ENCODE measurements at places on chromosomes 4 and X. TPM values are rescaled to one million over a fixed set of nuclear protein-coding genes. Genes with fewer than 3 reads are reported as not detected.

The CSAG3 gene
- total RNA-seq = not detected

- ATAC-seq = no peak
These were observed 336.9 kb downstream of the ZNF674 start for GRCh38 chrX:46208225-46208854.

- no peak for ATAC-seq
These were observed 347.4 kb downstream of the FAM47B start for GRCh38 chrX:35289952-35290351.

GRCh38 chr4:42417550-42417949, 20.3 kb downstream of the SHISA3 start:
- ATAC-seq = no peak

The RBMXL3 gene
- not detected for total RNA-seq

The HERC5 gene
- total RNA-seq = 3.1 TPM

The MAGEB2 gene
- total RNA-seq = not detected

DNA sequence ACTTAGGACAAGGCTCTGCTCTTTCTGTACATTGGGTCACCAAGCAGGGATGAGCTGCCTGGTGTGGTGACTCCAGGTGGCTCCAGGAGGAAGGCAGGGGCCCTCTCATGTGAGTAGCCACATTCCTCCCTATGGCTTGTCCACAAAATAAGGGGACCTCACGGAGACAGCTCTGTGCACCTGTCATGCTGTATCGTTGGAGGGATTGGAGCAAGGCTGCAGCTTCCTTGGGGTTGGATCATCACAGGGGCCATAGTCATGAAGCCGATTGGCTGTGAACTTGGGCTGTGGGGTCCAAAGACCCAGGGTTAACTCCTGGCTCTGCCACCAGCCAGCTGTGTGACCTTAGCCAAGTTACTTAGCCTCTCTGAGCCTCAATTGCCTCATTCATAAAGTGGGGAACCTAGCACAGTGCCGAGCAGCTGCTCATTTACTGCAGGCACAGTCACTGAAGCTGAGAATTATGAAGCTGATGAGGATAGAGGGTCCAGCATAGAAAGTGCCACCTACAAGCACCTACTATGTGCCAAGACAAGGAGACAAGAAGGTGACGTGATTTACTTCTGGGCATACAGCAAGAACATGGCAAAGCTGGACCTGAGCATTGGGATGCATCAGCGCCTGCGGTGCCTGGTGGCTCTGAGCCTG, 11.8 kb upstream of the KIAA0232 start:
- ATAC-seq = no peak

GRCh38 chrX:135302269-135302873, 6.9 kb upstream of the ETDC start:
- ATAC-seq = no peak

DNA sequence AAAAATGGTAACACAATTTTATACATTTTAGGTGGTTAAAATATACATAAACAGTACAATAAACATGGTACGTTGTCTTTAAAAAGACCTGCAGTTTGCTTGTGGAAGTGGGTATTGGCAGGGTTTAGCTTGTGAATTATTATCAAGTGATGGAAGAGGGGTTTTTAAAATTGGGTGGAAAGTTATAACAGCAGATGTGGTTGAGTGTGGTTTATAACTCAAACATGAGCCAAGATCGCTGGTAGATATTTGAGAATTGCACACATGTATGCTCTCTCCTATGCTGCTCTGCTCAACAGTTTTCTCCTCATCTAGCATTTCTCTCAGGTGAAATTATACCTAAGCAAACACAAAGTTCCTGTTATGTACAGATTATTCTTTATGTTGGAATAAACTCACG, 14.0 kb downstream of the EPGN start:
- no peak for ATAC-seq

DNA sequence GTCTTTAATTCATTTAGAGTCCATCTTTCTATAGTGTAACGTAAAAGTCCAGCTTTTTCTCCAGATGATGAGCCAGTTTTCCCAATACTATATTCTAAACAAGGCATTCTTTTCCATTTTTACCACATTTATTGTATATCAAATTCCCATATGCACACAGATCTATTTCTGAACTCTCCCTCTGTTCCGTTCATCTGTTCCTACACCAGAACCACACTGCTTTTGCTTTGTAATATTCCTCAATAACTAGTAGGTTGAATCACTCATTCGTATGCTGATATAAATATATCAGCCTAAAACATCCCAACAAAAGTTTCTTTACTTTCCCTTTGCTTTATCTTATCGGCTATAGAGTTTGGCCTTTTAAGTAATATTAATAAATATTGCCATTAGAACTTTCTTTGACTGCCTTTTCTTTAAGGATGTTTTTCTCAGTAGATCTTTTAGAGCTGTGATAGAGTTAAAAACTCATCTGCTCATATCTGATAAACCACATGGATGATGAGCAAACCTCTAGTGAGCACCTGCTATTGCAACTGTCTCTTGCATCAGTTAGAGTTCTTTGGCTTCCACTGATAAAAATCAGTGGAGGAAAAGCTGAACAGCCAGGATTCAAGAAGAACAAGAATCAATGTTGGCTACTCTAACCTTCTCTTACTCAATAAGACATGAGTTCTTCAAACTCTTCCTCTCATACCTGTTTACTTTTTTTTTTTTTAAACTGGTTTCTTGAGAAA, 13.1 kb upstream of the RPL34 start:
- ATAC-seq = no peak

GRCh38 chr4:67084783-67085182, 460.5 kb downstream of the CENPC start:
- no peak for ATAC-seq

DNA sequence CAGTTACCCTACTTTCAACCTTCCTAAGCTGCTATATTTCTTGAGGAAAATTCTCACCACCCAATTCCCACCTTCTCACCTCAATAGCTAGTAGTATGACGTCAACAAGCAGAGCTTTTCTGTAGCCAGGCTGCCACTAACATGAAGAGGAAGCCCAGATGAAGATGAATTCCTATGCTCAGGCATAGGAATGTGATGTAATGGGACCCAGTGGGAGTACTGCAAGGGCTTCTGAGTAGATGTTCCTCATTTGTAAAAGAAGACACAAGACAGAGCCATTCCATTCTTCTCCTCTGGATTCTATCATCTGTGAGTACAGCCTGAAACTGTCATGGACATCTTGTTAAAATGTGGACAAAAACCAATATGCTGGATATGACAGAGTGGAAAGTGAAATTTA, 81.6 kb upstream of the KLF3 start:
- no peak for ATAC-seq

The SMIM43 gene
- 0.39 TPM for total RNA-seq

DNA sequence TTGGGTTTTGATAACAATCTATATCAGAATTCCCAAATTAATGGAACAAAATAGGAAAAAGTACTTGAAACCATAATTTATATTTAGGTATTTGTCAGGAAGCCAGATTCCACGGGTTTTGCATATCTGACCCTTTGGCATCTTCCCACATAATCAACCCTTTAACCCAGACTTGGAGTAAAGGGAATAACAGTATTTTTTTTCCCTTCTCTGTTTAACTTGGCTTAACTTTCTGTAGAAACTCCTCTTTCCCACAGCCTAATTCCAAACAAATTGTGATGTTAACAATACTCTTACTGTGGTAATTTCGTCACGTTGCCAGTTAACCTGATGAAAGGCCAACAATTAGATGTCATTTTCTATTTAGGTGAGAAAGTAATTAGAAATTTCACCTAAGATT, 49.4 kb upstream of the GUCY1A1 start:
- ATAC-seq = no peak

The NPY2R gene
- total RNA-seq = not detected

The DIPK2B gene
- 11.4 TPM for total RNA-seq

DNA sequence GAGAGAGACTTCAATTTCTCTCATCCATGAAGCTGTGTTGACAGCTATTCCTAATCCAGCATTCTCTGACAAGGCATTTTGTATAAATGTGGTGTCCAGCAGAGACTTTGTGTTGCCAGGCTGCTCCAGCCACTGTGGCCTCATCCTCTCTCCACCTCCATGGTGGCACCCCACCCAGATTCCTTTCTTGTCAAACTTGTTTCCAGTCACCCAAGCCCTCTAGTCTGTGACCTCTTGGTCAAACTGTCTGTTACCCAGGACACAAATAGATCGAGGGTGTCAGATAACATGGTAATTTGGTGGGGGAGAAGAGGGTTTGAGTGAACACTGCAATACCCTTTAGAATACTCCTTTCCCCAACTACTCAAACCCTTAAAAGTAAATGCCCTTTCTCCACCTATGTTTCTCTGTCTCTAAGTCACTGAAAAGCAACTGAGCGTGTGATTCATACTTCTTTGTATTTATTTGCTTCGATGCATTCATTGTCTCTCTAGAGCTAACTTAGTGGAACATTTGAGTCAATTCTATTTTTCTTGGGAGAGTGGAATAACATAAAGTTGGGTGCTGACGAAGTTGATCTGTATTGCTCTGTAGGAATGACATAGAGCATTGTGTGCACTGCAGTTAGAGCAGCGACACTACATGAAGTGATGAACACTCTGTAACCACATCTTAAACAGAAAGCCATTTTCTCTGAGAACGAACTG, 13.7 kb downstream of the PITX2 start:
- ATAC-seq = no peak

DNA sequence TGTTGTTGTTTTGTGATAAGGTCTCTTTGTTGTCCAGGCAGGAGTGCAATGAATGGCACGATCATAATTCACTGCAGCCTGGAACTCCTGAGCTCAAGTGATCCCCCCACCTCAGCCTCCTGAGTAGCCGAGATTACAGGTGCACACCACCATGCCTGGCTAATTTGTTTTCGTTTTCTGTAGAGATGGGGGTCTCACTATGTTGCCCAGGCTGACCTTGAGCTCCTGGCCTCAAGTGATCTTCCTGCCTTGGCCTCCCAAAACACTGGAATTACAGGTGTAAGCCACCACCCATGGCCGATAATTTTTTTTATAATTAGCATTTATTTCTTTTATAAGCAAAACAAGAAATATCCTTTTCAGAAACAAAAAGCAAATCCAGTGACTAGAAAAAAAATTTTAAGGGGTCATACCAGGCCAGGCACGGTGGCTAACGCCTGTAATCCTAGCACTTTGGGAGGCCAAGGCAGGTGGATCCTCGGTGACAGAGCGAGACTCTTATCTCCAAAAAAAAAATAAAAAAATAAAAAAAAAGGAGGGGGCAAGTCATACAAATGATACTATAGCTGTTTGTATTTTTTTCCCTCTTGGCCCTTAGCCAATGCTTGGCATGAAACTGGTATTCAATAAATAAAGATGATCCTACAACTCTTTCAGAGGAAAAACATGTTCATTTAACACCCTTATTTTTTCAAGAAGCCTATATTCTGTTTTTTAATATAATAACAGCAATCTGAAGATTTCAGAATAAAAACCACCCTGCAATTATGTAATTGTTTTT, 3.4 kb downstream of the PLAC8 start:
- no peak for ATAC-seq
